Amygdala (tissue), 56 donors: ENCODE measurements at places on chromosomes 3 and 15.

DNA sequence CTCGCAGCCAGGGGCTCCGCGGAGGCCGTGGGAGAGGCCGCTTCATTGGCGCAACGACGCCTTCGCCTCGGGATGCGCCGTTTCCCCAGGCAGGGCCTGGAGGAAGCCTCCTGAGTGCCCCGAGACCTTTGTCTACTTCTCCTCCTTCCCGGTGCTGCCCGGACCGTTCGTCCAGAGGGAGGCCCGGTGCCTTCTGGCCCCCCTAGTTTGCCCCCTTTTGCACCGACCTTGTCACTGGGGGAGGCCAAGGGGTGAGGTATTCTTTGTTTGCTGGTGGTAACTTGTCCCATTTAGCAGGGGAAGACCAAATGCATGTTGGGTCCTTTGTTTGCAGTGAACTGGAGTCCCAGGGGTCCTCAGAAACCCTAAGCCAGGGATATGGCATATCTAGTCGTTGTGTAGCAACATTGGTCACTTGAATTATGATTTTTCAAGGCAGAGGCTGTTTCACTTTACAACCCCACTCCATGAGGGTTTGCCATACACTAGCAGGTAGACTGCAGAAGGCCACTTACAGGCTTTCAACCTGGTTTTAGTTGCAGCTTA lies 615 bp downstream of the DHX30 start:
- DNase-seq: no peak

DNA sequence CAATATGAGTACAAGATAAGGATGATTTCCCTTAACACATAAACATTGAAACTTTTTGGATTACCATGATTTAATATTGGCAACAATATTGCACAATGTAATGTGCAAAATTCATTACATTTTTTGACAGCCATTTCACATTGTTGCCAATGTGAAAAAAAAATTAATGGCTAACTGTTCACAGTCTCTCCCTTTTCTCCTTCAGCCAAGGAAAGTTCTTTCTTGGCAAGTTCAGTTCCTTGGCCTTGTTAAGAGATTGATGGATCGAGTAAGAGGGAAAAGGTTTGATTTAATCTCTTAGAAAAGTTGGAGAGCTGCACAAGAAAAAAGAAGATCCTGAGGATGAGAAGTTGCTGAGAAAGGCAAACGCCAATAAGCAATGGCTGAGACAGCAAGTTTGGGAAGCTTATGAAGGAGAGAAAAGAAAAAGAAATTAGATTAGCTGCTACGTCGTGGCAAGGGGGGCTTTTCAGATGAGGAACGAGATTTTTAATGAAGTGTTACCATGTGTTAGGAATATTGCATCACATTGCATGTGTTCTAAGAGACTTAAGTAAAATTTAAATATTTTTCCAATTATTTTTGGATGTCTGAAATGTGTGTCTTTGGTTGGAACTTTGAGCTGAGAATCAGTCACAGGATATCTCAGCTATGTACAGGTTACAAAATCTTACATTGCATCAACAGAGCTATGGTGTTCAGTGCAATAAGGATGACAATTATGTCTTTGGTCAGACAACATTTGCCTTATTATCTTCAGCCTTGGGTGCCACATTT lies 61.4 kb upstream of the ZNF280D start:
- DNase-seq: no peak

DNA sequence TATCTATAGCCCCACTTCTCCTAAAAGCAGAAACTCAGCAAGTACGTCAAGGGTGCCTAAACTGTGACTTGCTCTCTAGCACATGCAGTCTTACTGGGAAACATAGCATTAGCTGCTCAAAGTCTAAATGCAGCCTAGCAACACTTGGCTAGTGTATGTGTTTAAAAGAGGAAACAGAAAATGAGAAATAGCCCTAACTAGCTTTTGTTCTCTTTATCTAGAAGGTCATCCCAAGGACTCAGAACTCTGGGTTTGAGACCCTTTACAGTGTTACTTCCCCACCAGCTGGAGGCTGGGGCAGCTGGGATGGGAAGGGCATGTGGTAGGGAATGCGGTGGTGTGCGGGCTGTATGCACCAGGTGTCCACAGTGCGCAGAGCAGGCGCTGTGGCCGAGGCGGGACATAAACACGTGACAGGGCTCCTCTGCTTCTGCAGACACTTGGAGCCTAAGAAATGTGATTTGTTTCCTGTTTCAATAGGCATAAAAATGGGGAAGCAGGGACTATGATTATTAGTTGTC lies 13.3 kb downstream of the ETV5 start:
- DNase-seq: no peak

DNA sequence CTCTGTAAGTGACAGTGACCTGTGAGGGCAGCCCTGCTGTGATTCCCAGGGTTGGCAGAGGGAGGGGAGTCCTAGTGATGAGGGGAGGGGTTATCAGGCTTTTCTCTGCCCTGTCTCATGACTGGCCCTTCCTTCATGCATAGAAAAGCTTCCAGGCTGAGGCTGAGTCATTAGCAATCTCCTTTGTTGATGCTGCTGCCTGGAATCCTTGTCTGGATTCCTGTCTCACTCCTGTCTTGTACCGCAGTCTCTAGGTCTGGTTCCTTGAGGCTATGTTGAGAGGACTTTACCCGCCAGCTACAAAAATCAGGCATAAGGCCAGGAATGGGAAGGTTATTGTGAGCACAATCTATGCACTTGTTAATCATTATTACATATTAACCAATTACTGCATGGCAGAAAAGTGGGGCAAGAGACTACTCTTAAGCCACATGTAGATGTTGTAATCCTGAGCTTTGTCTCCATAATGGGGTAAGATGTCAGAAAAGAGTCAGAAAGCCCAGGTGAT lies 7.2 kb downstream of the KLHL6 start:
- no peak for DNase-seq

- DNase-seq: no peak
Measured at GRCh38 chr3:106850437-106850836, 526.8 kb upstream of the CCDC54 start.

DNA sequence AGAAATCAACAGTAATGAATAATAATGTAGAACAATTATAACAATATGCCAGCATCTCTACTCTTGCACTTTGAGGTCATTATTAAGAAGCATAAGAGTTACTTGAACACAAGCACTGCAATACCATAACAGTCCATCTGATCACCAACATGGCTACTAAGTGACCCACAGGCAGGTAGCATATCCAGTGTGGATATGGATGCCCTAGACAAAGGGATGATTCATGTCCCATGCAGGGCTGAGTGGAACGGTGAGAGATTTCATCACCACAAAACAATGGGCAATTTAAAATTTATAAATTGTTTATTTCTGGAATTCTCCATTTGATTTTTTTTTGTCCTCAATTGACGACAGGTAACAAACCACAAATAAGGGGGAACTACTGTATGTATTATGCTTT lies 107.7 kb upstream of the TSC22D2 start:
- no peak for DNase-seq

DNA sequence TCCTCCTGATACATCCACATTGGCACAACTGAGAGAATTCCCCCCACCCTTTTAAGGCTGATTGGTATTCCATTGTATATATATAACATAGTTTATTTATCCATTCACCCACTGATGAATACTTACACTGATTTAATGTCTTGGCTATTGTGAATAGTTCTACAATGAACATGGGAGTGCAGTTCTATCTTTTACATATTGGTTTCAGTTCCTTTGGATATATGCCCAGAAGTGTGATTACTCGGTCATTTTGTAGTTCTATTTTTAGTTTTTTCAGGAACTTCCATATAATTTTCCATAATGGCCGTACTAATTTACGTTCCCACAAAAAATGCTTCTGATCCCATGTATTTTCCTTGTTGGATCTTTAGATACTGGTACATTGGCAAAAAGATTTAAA lies 135.3 kb downstream of the FMN1 start:
- DNase-seq: no peak

DNA sequence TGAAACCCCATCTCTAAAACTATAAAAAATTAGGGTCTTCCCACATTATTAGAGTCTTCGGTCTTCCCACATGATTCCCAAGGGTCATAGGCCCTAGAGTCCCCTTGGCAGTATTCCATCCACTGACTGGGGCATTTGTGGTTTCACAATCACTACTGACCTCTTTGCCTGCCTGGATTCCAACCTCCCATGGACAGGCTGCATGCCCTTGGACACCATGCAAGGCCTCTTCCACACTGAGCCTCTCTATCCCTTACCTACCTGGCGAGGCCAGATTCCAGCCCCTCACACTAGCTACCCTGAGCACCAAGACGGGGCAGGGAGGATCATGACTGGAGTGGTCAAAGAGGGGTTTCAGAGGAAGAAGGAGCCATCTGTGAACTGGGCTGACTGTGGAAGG lies 64.4 kb downstream of the SRGAP3 start:
- DNase-seq: no peak

GRCh38 chr3:14988988-14989394 lies 41.6 kb downstream of the NR2C2 start:
- DNase-seq: no peak

DNA sequence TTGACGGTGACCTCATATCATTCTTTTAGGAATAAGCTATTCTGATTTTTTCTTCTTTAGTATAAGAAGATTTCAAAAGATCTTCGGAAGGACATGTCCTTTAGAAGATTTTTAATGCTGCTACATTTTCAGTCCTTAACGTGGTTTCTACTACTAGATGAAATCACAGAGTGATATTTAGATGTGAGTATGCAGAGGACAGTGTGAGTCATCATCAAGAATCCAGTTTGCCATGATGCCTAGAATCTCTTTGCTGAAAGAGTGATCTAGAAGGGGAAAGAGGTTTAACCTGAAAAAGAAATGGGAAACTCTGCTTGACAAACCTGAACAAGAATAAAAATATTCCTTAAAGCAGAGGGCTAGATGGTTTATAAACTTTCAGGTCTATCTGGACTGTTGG lies 43.2 kb downstream of the SLC7A14 start:
- no peak for DNase-seq

GRCh38 chr3:165233501-165234195 lies 37.5 kb upstream of the SLITRK3 start:
- DNase-seq: no peak

- no peak for DNase-seq
Measured at GRCh38 chr3:30628205-30628900, 22.0 kb downstream of the TGFBR2 start.

DNA sequence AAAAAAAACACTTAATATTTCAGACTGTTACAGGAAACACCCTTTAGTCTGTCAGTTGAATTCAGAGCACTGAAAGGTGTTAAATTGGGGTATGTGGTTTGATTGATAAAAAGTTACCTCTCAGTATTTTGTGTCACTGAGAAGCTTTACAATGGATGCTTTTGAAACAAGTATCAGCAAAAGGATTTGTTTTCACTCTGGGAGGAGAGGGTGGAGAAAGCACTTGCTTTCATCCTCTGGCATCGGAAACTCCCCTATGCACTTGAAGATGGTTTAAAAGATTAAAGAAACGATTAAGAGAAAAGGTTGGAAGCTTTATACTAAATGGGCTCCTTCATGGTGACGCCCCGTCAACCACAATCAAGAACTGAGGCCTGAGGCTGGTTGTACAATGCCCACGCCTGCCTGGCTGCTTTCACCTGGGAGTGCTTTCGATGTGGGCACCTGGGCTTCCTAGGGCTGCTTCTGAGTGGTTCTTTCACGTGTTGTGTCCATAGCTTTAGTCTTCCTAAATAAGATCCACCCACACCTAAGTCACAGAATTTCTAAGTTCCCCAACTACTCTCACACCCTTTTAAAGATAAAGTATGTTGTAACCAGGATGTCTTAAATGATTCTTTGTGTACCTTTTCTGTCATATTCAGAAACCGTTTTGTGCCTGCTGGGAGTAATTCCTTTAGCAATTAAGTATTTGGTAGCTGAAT lies 17.9 kb downstream of the TMEM43 start:
- DNase-seq: no peak

DNA sequence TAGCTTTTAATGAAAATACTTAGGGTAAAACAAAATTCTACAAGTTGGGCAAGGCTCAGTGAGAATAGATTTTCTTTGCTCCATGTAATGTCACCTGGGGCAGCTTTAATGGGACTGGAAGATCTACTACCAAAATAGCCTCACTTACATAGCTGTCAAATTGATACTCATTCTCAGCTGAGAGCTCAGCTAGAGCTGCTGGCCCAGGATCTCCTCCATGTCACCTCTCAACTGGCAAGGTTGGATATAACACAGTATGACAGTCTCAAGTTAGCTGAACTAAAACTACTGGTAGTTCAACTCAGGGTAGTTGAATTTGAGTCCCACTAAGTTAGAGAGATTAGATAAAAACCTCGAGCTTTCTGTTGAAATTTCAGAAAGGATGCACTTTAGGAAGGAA lies 218.5 kb upstream of the PLSCR5 start:
- no peak for DNase-seq

DNA sequence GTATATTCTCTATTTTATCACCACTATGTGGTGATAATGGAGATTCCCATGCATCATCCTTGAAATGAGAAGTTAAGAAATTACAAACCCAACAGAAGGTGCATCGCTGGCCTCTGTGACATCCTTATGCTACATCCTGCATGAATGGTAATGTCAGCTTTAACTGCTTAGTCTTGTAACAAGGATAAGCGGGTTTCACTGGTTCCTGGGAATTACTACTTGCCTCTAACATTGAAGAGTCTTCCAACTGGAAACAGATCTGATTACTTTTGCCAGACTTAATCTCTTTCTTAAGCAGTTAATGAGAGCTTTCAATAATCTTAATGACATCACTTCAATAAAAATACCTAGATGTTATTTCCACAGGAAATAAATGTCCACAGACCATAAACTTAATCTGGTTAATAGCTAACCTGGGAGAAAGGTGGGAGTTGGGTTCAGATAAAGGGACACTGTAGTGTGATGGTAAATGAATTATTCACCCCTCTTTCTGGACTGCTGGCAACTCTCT lies 44.0 kb downstream of the FMN1 start:
- DNase-seq: no peak

DNA sequence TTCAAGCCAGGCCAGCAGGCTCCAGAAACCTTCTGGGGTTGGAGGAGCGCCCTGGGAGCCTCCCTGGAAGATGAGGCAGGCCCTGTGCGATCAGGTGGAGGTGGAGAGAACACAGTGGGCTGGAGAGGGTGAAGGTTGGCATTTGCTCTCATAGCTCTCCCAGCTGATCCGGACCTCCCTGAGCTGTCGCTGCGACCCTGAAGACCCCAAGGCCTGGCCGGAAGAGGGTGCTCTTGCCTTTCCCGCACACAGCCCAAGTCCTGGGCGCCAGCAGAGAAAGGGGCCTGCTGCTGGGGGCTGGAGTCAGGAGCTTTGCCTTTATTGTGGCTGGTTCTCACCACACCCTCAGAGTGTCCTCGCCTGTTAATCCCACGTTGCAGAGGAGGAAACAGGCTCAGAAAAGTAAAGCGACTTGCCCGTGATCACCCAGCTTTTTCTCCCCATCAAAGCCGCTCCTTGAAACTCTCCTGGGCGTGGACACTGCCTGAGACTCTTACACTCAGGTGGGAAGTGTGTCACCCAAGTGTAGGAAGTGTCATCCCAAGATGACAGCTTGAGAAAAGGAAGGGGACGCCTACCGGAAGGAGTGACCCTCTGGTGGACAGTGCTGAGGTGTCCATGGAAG lies 8.6 kb upstream of the RPL29 start:
- DNase-seq: peak; percentile 62

DNA sequence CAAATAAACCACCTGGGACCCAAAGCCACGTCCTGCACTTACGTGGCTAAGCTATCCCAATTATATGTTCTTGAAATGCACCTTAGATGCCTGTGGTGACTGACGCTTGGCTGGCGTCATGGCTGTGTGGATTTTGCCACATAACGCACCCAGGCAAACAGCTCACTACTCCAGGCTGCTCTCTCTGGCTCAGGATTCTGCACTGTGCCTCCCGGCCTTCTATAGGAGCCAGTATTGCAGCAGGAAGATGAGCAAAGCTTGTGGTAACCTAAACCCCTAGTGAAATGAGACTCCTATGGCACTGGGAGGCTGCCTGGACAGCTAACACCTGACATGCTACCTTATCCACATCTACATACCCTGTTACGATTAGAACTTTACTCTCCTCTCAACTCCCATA lies 179.3 kb downstream of the THRB start:
- DNase-seq: no peak
